ENCODE measurements at places on chromosomes 16 and 17.

DNA sequence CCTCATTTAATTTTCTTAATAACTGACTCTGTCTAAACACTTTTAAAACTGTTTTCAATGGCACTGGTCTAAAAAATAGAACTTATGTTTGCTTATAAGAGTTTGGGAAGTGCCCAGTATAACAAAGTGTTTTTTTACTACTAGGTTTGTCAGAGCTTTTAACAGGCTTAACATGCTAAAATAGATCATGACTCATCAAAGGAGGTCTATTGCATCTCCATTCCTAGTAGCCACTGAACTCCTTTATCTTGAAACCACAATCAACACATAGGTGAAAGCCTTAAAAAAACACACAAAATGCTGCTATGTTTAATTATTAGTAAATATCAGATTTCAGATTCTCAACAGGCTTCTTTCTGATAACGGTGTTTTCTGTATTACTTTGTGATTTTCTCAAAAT, 196.4 kb upstream of the KIF2B start:
- DNase-seq: no peak

DNA sequence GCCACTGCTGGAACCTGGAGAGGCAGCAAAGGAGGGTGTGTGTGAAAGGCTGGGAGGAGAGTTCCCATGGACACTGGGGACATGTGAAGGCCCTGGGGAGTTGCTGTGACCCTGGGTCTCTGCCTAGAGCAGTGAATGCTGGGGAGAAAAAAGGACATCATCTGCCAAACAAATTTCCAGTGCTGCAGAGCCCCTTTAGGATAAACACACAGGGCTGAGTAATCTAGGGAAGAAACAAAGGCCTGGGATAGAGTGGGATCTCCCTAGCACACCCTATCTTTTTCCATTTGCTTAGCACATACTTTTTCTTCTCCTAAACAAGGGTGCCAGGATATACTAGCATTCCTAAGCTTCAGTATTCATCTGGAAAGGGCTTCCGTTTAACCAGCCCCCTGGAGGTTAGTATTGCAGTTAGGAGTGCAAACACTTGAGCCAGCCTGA, 3.3 kb upstream of the HIGD1B start:
- DNase-seq: no peak

- no peak for DNase-seq
These were observed 6.0 kb downstream of the MPG start for GRCh38 chr16:83781-84615.

- DNase-seq: no peak
These were observed 4.2 kb downstream of the CDRT4 start for GRCh38 chr17:15462976-15463772.

GRCh38 chr16:3864562-3864961, 16.0 kb downstream of the CREBBP start:
- no peak for DNase-seq

- DNase-seq: no peak
These were observed 309.2 kb upstream of the CCL2 start for GRCh38 chr17:33945646-33946546.

DNA sequence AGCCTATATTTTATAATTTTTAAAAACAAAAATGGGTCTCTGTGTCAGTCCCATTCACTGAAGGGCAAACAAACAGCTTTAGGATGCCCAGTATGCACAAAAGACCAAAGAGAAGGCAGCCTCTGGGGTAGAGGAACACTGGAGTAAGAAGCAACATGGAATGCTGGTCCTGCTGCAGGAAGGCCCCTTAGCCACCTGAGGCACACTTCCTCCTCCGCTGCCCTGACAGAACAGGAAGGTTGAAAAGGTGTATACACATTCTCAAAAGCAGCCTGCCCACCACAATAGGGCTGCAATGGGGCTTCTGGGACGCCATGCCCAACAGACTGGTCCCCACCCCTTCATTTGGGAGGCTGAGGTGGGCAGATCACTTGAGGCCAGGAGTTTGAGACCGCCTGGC, 19.5 kb downstream of the TOM1L2 start:
- DNase-seq: no peak

DNA sequence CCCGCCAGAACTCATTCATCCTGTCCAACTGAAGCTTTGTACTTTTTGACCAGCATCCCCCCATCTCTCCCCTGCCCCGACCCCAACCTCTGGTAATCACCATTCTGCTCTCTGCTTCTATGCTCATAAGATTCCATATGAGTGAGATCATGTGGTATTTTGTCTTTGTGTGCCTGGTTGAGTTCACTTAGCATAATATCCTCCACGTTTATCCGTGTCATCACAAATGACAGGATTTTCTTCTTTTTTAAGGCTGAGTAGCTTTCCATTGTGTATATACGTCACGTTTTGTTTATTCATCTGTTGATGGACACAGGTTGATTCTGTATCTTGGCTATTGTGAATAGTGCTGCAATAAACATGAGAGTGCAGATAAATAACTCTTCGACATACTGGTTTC, 278.9 kb downstream of the SNX29 start:
- DNase-seq: no peak

DNA sequence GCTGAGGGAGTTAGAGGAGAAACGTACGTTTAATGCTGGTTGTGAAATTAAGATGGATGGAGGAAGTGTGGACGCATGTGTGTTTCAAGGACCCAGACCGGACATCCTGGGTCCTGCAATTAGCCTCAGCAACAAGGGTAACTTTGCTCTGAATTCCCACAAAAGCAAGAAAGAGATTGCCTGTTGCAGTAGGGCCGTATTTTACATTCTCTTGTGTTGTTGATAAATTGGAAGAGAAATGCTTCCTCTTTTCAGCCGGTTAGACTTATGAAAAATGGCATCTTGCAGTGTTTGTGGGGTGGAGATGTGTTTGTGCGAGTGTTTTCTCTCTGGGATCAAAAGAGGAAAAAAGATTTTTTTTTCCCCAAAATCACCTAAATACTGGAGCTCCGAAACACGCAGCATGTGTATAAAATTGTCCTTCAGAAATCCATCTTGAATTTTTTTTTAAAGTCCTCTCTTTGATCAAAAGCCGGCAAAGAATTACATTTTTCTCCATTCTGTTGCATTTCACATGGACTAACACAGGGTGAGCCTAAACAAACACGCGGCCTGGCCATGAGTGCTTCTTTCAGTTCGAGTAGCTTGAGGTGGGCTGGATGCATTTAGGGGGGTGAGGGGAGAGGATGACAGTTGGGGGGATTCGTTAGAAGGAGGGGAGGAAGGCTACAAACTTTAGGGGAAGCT, 251.6 kb downstream of the C16orf95 start:
- DNase-seq: no peak

GRCh38 chr17:7177954-7178477, 1.2 kb downstream of the ASGR1 start:
- DNase-seq: no peak

DNA sequence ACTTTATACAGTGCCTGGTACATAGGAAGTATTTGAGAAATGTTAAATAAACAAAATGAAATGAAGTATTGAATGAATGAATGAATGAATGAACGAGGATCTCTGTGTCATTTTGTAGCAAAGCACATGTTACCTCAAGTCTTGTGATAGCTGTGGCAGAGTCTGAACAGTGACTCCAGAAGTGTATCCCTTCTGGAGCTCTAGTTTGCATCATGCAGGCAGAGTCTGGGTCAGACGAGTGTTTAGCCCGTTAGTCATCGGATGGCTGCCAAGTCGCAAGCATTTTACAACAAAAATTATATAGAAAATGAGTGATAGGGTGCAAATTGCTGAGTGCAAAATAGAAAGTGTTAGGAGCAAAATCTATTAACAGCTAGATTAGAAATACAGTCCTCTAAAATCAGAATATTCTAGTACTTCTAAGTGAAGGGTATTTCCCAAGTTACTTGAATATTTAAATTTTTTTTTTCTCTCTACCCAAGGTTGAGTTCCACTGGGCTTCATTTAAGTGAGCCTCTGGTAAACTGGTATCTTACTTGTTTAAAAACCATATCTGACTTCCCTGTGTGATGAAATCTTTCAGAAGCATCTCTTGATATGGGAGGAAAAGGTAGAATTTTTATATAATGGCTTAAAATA, 113.3 kb downstream of the FTO start:
- DNase-seq: no peak

DNA sequence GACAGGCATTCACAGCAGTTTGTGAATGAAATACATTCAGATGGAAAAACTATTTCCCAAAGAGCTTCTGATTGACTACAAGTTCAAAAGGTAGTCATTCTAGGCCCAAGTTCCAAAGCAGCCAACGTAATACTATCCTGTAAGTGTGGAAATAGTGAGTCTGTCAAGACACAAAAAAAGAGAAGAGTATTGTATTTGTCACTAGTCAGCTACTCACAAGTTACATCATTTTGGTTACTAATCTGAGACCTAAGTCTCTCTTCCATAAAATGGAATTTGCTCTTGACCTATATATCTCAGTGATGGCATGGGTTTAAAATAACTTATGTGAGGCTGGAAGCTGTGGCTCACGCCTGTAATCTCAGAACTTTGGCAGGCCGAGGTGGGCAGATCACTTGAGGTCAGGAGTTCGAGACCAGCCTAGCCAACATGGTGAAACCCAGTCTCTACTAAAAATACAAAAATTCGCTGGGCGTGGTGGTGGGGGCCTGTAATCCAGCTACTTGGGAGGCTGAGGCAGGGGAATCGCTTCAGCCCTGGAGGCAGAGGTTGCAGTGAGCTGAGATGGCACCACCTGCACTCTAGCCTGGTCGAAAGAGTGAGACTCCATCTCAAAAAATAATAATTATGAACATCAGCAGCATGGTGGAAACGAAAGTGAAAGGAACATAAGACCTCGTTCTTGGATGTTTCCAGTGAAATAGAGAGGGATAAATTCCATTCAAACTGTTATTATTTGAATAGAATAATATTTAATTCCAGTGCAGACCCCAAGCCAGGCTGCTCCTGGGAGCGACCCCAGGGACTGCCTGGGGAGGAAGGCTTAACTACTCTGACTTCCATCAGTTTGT, 2.9 kb downstream of the CMC2 start:
- no peak for DNase-seq

GRCh38 chr16:19933740-19934139, 49.1 kb upstream of the GPRC5B start:
- DNase-seq: no peak

- DNase-seq: no peak
These were observed 478.8 kb upstream of the CDH11 start for GRCh38 chr16:65600629-65601028.

DNA sequence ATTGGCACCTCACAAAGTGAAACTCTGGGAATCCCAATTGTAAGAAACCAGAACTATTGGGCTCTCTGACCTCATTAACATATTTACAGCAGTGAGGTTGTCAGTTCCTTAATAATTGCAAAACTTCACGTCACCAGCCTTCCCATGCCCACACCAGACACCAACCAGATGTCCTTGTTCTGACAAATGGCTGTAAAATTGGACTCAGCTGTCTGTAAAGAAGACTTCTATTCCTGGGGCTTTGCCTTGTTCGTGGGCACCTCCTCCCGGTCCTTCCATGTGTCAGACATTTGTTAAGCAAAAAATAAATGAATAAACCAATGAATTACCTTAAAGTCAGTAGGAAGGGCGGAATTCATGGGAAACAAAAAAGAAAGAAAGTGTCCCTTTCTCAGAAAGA, 284.3 kb upstream of the CDH11 start:
- no peak for DNase-seq

DNA sequence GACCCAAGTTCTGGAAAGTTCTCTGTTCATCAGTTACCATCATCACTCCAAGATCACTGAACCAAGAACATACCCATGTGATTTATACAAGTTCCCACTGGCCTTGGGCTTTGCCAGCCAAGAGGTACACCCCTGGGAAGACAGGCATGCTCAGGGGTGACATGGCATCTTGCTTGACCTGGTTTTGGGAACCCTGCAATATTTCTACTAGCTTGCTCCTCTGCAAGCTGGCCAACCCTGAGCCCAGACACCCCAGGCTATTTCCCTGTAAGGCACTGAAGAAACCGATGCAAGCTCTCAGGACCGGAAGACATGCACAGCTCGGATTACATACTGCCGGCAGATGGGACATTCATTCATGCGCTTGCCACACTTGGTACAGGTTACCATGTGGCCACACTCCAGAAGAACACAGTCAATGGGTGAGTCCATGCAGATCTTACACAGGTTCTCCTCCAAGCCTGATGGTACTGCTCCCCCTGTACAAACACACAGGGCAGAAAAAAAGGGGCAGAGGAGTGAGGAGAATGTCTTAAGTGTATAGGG, 31.4 kb downstream of the LIG3 start:
- no peak for DNase-seq

- DNase-seq: no peak
These were observed 14.3 kb downstream of the CMTM4 start for GRCh38 chr16:66682271-66682670.

DNA sequence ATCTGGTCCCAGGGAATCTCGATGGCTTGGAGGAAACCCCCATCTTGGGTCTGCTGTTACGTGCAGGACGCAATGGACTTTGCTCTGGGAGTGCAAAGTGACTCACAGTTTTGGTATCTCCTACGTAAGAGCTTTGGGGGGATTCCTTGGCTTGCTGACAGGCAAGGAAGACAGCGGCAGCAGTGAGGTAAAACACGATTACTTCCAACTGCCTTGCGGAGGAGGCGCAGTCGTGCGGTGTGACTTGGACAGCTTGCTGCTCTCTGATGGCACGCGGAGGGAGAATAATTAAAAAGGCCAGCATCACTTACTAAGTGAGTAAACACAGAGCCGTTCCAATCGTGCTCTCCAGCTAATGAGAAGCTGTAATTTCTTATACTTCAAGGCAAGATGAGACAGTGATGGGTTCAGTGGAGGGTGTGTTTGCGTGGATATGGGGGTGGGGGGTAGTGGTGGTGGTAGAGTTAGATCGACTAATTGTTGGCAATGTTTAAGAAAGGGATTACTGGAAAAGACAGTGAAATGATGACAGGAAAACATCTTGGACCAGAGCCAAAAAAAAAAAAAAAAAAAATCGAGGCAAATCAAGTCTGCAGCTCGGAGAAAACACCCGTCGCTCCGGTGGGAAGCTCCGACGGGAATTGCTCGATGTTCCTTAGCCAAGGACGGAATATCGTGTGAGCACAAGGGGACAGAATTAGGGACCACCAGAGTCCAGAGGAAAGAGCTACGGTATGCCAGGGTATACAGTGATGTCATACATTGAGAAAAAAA, 184.8 kb upstream of the ZFHX3 start:
- DNase-seq: no peak

DNA sequence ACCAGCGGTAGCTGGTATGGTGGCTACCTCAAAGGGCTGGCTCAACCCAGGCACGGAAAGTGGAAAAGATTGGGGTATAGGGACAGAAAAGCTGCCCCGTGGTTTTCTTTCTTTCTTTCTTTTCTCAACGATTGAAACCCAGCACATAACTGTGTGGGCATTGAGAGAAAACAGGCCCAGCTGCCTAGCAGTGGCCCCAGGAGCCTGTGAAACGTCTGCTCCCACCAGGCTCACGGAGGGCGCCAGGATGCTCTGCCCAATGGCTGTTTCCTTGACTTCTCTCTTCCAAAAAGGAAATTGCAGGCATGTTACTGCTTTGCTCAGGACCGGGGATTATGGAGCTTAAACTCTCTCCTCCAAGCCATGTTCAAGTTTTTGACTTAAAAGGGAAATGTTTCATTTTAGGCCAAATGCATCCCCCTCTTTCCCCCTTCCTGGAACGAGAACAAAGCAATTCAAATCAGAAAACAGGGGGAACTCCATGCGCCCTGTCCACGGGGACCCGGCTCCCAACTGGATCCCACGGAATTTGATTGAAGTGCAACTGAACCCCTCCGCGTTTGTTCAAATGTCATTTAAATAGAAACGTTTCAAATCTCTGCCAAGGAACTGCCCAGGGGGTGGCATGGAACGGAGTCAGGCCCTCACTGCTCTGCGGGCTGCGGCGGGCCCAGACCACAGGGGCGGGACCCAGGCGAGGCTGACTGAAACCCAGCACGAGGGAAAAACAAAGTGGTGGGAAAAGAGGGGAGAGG, 133.5 kb downstream of the RGS9 start:
- DNase-seq: no peak

GRCh38 chr16:11053916-11054460, 109.6 kb downstream of the CLEC16A start:
- DNase-seq: no peak

GRCh38 chr16:4183237-4184037, 58.4 kb downstream of the SRL start:
- peak; percentile 70 for DNase-seq
